Transverse colon (tissue), 4 donors: ENCODE measurements at places on chromosomes 7 and 10.
A peak's percentile ranks its signal among the peaks of the same experiment; 100 is the strongest.

DNA sequence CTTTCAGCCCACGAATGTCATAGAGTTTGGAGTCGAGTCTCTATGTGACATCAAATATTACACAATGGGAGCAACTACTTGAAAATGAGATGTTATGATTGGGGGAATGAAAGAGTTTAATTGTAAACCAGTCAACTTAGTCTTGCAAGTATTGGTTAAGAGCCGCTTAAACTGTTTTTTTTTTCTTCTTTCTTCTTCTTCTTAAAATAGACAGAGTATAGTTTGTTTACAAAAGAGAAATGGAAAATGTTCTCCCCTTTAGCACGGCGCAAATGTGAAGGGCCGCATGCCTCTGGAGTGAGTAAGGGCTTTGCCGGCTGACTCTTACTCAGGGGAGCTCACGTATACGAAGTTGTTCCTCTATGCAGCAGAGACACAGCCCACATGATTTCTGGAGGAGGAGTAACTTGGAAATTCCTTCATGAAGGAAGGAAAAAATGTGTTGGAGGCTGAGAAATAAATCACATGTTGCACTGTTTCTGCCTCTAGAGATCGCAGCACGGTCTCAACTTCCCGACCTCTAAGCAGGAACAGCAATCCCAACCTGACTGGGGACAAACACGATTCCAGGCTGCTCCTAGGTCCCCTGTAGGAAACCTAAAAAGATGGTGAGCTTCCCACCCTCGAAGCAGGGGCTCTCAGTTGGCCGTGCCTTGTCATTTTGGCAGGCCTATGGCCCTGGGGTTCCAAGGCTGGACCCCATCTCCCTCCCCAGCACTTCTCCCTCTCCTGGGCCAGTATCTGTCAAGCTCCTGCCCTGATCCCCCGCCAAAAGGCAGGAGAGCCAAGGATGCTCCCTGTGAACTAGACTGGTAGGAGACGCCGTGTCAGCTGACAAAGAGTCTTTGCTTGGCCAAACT lies 44.8 kb downstream of the MYOF start:
- no peaks in the 10 kb centered on the region for H3K27me3 ChIP-seq
- peak; percentile 64 for DNase-seq
- H3K4me1 ChIP-seq, result peaks cover 45% of the 10 kb centered on the region

GRCh38 chr10:47340608-47341170 lies 7.5 kb upstream of the RBP3 start:
- H3K27ac ChIP-seq, result no peak overlapping the region
- H3K27me3 ChIP-seq, result no peaks in the 10 kb centered on the region
- DNase-seq, result peak; percentile 82
- no peaks in the 10 kb centered on the region for H3K36me3 ChIP-seq

DNA sequence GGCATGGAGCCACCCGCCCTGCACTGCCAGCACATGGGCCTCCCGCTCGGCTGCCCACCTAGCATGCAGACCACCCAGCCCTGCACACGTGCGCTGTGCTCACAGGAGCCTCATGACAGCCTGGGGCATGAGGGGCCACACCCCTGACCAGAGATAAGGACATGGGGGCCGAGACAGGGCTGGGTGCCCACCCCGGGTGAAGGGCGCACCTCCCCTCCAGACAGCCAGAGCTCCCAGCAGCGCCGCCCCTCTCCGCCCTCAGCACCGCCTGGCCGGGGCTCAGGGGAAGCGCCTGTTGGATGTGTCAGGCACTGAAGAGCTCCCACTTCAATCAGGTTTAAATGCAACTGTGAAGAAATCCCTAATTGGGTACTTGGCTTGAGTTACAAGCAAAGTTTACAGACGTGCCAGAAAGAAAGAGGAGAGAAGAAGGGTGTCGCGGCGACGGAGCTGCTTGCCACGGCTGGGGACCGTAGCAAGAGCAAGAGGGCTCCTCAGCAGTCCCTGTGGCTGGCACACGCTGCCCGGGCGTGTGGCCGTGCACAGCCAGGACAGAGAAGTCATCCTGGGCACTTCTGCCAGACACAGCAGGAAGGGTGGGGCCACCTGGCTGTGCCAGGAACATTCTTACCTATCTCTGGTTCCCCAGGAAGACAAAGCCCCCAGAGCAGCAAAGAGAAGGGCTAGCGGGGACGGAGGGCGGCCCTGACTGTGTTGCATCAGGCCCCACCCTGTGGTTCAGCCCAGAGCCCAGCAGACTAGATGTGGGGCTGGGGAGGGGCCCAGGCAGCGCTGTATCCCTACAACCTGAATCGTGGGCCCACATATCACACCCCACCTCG lies 247.4 kb downstream of the ELFN1 start:
- H3K36me3 ChIP-seq, result no peaks in the 10 kb centered on the region
- H3K4me1 ChIP-seq, result peaks cover 3% of the 10 kb centered on the region
- no peak overlapping the region for H3K4me3 ChIP-seq
- DNase-seq, result no peak
- no peaks in the 10 kb centered on the region for H3K27me3 ChIP-seq

GRCh38 chr10:128050936-128051335 lies 75.3 kb downstream of the MKI67 start:
- H3K36me3 ChIP-seq, result no peaks in the 10 kb centered on the region
- H3K4me3 ChIP-seq, result no peak overlapping the region
- peak overlapping the region; percentile 28 for H3K27ac ChIP-seq
- peaks cover 30% of the 10 kb centered on the region for H3K4me1 ChIP-seq
- H3K27me3 ChIP-seq, result no peaks in the 10 kb centered on the region

DNA sequence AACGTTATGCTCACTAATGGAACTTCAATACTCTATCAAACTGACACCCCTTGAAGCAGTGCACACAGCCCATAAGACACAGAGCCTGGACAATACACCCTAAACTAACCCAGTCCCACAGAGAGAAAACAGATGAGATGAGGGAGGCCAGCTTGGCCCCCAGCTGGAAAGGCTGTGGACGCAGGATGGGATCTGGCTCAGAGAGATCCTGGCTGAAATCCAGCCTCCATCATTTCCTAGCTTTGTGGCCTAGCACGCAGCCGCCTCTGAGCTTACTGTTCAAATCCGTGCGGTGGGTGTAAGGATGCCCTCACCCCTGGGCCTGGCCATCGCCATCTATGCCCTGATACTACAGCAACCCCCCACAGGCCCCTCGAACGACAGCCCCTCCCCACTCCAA lies 32.7 kb downstream of the SNX8 start:
- H3K4me3 ChIP-seq, result no peak overlapping the region
- H3K36me3 ChIP-seq, result no peaks in the 10 kb centered on the region
- no peaks in the 10 kb centered on the region for H3K27me3 ChIP-seq
- peaks cover 9% of the 10 kb centered on the region for H3K4me1 ChIP-seq
- H3K27ac ChIP-seq, result peak overlapping the region; percentile 18

GRCh38 chr7:135193615-135194081 lies 17.7 kb downstream of the WDR91 start:
- no peak overlapping the region for H3K4me3 ChIP-seq
- no peak overlapping the region for H3K27ac ChIP-seq
- DNase-seq, result no peak
- H3K27me3 ChIP-seq, result no peaks in the 10 kb centered on the region
- no peaks in the 10 kb centered on the region for H3K36me3 ChIP-seq

DNA sequence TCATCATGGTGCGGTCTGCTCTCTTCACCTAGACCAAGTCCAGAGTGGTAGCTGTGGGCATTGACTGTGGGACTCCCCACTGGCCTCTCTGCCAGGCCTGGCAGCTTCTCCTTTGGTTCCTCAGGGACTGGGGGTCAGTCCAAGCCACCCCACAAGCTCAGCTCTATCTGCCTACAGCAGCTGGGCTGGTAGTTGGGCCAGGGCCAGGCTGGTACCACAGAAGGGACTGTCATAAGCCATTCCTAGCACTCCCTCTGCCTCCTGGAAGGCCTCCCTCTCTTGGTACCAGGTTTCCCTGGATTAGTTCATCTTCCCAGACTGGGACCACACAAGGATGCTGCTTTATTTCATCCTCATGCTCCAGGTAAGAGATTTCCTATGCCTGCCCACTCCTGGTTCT lies 24.2 kb upstream of the UNC5B start:
- no peaks in the 10 kb centered on the region for H3K4me1 ChIP-seq
- no peak overlapping the region for H3K4me3 ChIP-seq

DNA sequence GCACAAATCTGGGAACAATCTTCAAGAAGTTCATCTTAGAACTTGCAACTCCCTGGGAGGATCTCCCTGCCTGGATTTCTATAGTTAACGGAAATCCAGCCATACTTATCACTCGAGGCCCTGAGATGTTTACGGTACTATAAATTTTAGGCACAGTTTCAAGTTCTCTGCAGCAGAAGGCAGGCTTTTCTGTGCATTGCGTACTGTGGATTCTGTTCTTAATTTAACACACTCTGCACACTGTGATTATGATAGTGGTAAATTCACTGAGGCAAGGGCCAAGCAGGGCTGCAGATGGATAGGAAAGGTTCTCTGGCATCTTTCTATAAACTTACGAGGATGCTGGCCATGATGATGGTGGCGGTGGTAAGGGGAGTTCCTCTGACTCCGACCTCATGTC lies 10.6 kb downstream of the INHBA start:
- H3K27me3 ChIP-seq, result peaks cover 16% of the 10 kb centered on the region
- no peak for DNase-seq
- H3K4me3 ChIP-seq, result no peak overlapping the region
- H3K4me1 ChIP-seq, result peaks cover 9% of the 10 kb centered on the region
- H3K27ac ChIP-seq, result no peak overlapping the region

DNA sequence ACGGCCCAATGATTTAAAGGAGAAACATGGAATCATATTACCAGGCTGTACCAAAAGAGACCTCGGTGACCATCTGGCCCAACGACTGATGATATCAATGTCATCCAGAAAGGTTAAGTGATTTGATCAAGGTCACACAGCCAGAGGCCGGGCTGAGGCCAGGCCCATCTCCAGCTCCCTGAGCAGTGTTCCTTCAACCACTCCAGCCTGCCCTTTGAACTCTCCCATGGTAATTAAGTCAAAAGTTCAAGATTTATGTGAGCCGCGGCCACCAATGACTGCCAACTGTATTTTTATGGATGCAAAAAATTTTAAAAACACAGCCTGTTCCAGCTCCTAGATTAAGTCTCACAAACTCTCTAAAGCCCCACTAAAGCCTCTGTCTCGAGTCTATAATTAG lies 41.8 kb downstream of the FGFR2 start:
- H3K4me1 ChIP-seq, result peaks cover 32% of the 10 kb centered on the region
- no peak for DNase-seq
- no peak overlapping the region for H3K4me3 ChIP-seq
- no peaks in the 10 kb centered on the region for H3K36me3 ChIP-seq
- no peak overlapping the region for H3K27ac ChIP-seq

DNA sequence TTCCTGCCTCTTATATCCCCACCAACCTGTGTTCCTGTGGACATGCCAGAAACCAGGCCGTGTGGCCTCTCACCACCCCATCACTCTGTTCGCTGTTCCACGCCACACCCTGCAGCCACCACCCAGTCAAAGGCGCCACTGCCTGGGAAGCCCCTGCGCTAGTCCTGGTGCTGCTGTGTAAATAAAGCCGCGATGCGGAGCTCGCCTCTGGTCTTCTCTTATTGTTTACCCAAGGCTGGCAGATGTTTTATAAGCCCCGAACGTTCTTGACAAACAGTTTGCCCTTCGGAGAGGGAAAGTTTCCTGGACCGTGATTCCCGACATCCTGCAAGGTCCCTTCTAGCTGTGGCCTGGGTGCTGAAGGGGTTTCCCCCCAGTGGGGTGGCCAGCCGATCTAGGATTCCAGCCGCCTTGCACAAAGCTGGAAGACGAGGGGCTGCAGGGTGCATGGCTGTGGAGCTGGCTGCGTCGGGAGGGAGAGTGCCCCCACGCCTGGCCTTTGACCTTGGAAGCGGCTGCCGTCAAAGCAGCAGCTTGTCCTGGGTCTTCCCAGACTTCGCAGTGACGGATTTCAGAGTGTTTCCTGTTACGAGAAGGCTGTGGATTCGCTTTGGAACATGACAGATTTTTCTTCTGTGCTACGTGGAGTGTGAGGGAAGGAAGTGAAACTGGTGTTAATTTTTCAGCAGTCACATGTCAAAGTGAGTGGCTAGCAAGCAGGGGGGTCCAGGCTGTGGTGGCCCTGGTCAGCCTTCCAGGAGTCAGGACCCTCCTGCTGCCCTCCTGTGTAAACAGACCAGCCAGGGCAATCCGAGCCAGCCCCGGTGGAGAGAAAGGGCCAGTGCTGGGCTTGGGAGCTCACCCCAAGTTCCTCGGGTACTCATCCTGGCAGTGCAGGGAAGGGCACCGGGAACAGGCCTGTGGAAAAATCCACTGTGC lies 61.6 kb downstream of the LHPP start:
- no peaks in the 10 kb centered on the region for H3K27me3 ChIP-seq
- H3K27ac ChIP-seq, result peak overlapping the region; percentile 84
- peaks cover 35% of the 10 kb centered on the region for H3K4me1 ChIP-seq
- H3K36me3 ChIP-seq, result no peaks in the 10 kb centered on the region
- peak; percentile 51 for DNase-seq
- no peak overlapping the region for H3K4me3 ChIP-seq

GRCh38 chr7:121531175-121532070 lies 135.3 kb upstream of the FAM3C start:
- H3K4me3 ChIP-seq, result no peak overlapping the region
- DNase-seq, result no peak
- H3K27me3 ChIP-seq, result no peaks in the 10 kb centered on the region

DNA sequence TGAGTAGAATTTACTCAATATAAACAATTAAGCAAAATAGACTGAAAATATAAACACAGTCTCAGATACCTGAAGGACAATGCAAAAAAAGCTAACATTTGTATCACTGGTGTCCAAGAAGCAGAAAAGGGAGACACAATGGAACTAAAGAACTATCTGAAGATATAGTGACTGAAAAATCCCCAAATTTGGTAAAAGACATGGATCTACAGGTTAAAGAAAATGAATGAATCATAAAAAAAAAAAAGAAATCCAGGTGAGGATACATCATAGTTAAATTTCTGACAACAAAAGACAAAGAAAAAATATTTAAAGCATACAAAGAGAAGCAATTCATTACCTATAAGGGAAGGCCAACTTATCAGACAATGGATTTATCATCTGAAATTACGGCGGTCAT lies 114.7 kb upstream of the PPP1R3A start:
- no peaks in the 10 kb centered on the region for H3K36me3 ChIP-seq
- no peaks in the 10 kb centered on the region for H3K4me1 ChIP-seq
- H3K4me3 ChIP-seq, result no peak overlapping the region
- H3K27me3 ChIP-seq, result no peaks in the 10 kb centered on the region
- no peak for DNase-seq

- H3K27ac ChIP-seq, result no peak overlapping the region
- no peak overlapping the region for H3K4me3 ChIP-seq
- no peaks in the 10 kb centered on the region for H3K4me1 ChIP-seq
- no peaks in the 10 kb centered on the region for H3K36me3 ChIP-seq
These were observed 59.8 kb upstream of the PTN start for GRCh38 chr7:137403353-137403695.

DNA sequence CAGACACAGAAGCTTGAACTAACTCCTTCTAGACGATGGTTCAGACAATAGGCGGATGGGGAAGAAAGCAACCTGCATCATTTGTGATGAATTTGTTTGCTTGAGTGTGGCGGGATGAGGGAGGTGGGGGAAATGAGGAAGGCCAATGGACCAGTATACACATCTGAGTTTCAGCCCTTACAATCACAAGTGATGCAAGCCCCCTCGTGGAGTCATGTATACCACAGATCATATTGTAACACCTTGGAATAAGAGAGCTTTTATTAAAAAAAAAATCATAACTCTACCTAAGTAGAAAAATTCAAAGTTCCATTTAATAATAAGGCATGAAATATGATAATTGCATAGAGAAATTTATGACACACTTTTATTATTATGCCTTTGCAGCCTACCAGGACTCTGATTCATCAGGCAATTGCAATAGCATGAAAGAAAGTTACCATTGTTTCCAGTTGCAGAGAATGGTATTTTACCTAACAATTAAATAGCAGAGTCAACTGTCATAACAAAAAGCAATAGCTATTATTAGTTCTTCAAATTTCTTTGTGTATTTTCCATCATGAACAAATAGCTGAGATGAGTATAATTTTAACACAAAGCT lies 230.2 kb upstream of the AKR1E2 start:
- no peak for DNase-seq
- no peaks in the 10 kb centered on the region for H3K4me1 ChIP-seq
- H3K27ac ChIP-seq, result no peak overlapping the region
- H3K4me3 ChIP-seq, result no peak overlapping the region
- H3K36me3 ChIP-seq, result no peaks in the 10 kb centered on the region
